Bronchial epithelial cell (primary cell): ENCODE measurements at places on chromosomes 16 and 17.

DNA sequence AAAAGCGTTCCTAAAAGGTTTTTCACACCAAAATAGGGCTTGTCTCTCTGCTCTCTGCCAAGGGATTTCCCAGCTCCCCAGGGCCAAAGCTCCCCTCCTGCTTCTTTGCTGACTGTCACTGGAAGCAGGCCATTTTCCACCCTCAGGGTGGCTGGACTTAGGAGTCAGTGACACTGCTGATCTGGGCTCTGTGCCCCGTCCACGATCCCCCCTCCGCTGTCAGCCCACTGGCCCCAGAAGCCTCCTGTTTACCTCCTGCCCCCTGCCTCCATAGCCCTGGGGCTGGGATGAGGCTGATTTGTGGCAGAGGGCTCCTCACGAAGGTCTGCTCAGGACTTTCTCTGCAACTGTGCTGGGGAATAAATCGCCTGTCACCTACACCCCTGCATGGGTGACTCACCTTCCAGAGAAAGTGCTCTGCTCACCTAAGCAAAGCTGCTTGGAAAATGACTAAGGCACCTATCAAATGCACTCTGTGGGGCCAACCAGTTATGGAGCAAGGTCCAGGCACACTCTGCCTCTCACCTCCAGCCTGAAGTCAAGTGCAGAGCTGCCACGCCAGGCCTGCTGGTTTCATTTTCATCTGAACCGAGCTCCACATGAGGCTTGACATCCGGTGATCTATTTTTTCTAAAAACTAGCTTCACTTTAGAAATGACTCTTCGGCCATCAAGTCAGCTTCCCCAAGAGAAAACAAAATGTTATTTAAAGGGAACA lies 4.9 kb downstream of the MAP3K14 start:
- peak; percentile 97 for DNase-seq

DNA sequence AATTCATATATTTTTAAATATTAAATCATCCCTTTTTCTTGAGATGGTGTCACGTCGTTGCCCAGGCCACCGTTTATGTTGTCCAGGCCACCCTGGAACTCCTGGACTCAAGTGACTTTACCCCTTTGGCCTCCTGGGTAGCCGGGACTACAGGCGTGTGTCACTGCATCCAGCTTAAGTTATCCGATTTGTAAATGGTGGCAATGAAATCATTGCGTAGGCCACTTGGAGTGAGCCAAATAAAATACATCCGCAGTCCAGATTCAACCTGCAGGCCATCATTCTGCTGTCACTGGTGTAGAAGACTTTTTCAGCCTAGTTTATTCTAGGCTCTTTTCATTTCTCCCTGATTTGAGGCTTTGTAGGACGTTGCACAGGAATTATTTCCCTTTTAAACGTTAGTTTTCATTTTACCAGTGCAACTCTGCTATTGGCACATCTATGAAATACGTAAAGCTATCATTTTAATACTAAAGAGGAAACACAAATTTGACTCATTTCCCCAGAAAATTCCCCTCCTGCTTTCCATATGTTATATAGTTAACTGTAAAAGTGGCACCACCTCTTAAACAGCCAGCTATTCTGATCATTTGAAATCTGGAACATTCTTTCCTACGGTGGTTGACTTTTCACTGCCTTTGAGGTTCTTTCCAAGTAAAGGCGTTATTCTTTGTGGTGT lies 449.8 kb downstream of the MAF start:
- no peak for DNase-seq

DNA sequence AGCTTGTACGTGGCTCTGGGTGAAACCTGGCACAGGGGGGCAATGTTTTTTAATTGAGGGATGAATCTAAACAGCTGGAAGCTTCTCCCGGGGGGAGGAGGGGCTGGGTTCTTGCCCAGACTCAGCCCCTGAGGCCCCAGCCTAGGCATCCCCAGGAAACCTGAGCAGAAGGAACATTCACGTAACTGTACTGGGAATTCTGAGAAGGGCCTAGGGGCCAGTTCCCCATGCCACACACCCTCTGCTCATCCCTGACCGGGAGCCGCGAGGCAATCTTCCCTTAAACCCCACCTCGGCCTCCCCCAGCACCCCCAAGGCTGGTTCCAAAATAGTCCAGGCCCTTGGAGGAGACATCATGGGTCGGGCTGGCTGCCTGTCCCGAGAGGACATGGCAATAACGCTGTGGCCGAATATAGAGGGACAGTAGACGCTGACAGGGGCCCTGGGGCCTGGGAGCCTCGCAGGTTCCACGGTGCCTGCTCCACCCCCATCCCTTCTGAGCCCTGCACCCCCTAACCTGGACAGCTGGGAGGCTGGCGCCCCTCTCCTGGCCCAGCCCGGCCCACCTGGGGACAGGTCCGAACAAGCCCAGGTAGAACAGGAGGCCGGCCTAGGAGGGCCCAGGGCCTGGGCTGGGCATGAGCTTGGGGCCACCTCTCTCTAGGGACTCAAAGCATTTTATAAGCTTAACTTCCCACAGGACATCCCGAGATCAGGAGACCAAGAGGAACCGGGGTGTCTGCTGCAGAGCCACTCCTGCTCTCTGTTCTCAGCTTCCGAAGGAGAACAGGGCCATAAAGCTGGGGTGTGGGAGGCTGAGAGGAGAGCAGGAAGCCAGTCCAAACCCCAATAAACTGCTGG lies 83.2 kb upstream of the TOB1 start:
- no peak for DNase-seq

GRCh38 chr16:14105760-14106375 lies 34.7 kb downstream of the MRTFB start:
- DNase-seq = no peak

- no peak for DNase-seq
Measured at GRCh38 chr16:85648805-85649204, 35.7 kb downstream of the GSE1 start.

DNA sequence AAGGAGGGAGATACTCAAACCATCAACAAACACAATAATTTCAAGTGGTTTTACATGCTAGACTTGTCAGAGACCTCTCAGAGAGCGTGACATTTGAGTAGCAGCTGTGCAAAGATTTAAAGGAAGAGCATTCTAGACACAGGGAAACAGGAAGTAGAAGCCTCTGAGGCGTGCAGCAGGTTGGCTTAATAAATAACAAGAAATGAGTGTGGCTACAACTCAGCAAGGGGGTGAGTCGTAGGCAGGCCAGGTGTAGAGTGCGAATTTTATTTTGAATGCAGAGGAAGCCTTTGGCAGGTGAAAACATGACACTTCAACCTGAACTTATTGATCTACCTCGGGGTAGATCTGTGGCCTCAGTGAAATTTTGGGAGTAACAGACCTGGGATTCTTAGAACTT lies 73.2 kb upstream of the MRTFB start:
- no peak for DNase-seq

DNA sequence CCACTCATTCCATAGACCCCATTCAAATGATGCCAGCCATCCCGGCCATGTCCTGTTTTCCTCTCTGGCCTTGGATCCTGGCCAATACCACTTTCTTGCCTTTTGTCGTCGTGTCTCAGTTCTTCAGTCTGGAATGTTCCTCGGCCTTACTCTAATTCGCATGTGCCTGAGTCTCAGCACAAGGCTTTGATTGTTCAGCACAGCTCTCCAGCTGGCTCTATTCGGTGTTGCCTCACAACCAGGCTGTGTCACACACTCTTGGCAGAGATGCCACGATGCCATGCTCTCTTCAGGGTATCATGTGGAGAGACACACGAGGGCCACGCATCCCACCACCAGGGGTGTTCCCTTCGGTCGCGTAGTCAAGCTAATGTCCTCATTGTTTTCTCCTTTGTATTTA lies 1.8 kb upstream of the VPS4A start:
- DNase-seq = no peak

DNA sequence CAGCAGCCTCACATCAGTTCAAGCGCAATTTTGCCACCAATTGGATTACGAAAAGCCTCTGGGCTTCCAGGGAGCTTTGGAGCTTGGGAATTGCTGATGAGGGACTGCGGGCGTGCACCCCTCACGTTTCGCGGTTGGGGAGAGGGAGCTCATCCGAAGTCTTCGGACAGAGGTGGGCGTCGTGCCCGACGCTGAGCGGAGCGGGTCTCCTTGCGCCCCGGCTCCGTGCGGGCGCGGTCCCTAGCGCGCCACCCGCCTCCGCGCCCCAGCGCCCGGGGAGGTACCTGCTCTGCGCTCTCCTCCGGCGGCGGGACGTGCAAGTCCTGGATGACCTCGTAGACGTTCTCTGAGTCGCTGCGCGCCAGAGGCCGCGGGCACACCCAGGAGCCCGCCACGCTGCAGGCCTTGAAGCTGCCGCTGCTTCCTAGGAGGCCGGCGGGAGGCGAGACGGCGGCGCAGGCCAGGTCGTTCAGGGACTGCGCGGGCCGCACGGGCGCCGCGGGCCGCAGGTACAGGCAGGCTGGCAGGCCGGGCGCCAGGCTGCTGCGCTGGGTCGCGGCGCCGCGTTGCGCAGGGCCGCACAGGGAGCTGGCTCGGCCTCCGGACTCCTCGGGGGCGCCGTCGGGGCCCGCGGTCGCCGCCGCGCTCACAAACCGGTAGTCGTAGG lies 3.2 kb downstream of the ARHGAP27 start:
- no peak for DNase-seq

DNA sequence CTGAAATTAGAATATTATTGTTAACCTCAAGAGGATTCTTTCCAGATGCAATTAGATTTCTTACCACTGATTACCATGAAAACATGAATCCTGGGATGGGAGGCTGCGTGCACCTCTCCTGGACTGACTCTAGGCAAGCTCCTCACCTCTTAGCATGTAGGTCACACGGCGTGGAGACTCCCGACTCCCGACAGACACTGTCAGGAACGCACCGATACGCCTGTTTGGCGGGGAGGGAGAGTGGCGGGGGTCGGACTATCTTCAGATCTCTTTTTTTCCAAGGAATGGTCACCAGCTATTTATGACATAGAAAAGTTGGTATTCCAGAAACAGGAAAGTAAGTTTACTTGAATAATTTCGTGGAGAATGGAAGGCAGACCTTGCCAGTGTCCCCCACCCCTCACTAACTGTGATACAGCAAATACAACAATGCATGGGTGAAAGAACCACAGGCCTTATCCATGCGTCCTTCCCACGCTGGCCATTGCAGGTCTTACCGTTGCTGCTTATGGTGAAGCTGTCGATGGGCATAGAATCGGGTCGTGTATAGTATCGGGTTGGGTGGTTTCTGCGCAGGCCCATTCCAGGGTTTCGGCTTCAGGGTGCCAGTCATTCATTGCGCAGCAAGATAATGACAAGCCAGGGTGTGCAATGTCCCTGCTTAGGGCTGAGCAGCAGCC lies 62.6 kb upstream of the ENDOV start:
- no peak for DNase-seq

DNA sequence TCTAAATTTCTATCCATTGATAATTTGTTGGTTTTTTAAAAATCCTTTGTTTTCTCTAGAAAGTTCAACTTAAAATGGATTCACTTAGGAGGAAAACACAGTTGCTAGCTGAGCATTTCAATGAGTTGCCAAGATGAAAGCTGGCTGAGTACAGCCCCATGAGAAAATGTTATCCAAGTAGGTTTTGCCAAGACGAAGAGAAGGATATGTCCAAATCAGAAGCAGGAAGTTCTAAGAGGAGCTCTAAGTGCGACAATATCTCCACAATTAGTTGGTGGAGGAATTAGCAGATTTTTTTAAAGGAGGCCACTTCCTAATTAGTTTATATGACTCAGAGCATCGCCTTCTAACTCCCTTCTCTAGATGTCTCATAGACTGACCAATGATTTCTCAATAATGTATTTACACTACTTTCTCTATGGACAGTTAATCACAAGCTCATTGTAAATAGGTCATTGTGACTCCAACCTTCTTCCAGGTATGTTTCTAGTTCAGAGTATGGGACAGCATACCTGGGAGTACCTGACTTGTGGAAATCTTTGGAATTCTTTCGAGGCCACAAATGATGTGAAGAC lies 873.3 kb upstream of the SOX9 start:
- DNase-seq = peak; percentile 68

GRCh38 chr16:86343027-86343795 lies 167.1 kb upstream of the FOXF1 start:
- DNase-seq = no peak

DNA sequence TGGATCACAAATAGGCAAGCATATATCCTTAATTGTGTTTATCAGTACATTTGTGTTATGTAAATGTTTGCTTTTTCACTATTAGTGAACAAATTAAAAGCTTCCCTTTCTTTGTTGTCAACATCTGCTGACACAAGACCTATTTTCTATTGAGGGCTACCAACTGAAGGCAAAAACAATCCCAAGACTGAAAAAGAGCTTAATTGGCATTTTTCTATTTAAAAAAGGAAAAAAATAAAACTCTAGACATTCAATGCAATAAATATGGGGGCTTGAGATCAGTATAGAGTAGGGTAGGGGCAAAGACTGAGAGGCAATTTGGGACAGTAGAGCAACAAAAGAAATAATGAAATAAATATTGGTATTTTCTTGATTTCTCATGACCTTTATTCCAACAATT lies 24.2 kb downstream of the OMG start:
- DNase-seq = no peak

GRCh38 chr17:48520631-48521079 lies 10.2 kb downstream of the HOXB1 start:
- no peak for DNase-seq

DNA sequence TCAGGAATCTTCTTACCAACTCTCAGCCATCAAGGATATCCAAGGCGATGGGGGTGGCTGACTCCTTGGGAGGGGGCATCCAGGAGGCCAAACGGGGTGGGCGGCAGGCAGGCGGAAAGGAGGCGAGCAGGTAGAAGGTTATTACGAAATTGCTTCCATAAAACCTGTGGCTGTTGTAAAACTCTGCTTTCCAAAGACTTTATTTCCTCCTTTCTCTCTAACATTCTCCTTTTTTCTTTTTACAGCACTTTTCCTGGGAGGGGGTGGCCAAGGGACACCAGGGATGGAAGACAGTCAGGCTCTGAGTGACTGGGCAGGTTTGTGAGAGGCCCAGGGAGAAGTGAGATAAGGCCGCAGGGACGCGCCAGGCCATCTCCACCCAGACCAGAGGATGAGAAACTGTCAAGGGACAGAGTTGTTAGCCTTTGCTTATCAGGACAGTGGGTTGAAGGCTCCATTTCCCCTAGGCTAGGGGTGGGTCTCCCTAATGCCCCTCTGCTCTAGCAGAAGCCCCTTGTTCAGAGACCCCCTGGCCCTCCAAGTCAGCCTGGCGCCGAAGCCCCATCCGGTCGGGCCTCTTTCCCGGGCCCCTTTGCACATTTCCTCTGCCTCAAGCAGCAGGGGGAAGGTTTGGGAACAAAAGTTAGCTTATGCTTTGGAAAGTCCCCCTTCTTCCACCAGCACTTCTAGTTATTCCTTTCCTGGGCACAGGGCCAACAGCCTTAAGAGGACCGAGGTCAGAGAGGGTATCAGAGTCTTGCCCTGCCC lies 5.0 kb upstream of the HOXB9 start:
- no peak for DNase-seq
